ENCODE measurements at places on chromosomes 4 and X.

GRCh38 chrX:145716226-145716625 is 101.4 kb upstream of the SLITRK2 start:
- DNase-seq = no peak

DNA sequence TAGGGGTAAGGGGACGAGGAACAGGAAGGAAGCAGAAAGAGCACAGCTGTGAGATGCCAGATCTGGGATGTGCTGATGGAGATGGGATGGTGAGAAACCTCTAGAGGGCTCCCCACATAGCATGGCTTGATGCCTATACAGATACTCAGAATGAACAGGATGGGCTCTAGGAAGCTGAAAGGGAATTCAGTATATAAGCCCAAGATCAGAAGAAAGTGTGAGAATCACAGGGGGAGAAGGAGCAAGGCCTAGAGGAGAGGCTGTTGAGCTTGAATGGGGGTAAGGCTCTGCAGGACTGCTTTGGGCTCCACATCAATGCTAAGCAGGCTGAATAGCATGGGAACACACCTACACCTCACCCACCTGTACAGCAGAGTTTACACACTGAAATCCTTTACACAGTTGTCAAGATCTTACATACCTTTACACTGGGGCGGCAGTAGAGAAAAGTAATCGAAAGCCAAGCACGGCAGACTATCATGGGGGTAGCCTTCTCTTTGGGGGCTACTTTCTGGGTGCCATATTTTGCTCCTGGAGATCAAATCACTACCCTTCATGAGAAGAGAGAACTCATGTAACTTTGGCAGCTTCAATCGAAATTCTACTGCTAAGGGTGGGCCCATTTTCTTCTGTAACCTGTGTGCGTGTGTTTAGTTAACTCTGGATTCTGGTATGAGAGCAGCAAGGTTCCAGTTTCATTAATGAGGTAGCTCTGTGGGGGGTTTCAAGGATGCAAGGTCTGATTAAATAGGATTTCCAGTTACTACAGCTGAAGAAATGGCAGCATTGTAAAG is 30.6 kb downstream of the HOPX start:
- DNase-seq = no peak

DNA sequence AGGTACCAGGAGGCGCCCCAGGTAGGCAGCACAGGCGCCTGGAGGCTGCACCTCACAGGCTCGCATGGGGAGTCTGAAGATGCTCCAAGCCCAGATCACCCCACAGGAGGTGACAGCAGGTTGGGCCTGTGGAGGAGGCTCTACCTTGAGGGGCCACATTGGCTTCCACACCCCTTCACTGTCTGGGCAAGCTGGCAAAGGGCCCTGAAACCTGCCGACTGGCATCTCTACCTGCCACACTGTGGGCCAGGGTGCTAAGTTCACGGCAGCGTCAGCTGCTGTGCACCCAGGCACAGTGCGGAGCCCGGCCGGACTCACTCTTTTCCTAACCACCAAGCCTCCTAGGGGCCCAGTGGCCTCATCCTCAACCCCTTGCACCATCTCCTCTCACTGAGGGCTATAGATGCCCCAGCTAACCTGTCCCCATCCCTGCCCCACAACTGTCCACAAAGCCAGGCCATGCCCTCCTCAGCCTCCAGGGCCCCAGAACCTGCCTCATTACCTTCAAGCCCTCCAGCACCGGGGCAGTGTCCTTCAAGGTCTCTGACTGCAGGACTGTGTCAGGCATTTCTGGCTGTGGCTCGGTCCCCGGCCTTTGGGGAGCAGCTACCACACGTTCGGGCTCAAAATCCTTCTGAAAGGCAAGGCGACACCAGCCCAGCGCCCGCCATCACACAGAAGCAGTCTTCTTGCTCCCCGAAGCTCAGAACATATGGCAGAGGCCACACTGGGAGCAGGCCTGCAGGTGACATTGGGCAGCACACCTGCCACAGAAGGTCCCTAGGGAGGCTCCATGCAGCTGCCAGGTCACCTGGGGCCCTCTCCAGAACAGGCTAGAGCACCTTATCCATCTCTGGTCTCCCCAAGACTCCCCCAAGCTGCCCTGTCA is 28.8 kb downstream of the FGFR3 start:
- peak; percentile 15 for DNase-seq

- no peak for DNase-seq
These were observed 511.4 kb upstream of the DIPK2B start for GRCh38 chrX:45712067-45712466.

- no peak for DNase-seq
These were observed 118.3 kb upstream of the PUDP start for GRCh38 chrX:7266288-7266687.

GRCh38 chr4:121943941-121944340 is 7.9 kb downstream of the TRPC3 start:
- DNase-seq = no peak

DNA sequence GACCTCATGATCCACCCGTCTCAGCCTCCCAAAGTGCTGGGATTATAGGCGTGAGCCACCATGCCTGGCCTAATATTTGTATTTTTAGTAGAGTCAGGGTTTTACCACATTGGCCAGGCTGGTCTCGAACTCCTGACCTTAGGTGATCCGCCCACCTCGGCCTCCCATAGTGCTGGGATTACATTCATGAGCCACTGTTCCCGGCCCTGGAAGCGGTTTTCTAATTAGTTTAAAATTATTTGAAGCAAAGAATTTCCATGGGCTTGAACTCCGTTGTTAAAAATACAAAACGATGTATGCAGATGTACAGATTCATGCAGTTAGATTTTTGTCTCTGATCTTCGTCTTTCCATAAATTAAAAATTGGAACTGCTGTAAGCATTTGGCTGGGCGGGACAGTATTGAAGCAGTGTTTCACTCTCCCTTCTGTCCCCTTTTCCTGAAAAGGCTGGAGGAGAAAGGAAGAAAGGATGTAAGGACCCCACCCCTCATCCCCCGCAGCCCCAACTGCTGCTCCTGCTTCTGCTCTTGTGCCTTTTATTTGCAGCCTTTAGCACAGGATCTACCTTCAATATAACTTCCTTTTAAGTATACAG is 12.0 kb downstream of the TRAPPC11 start:
- no peak for DNase-seq

- DNase-seq = no peak
These were observed 13.9 kb upstream of the HEPH start for GRCh38 chrX:66150163-66150562.

GRCh38 chr4:161359491-161359890 is 804.3 kb downstream of the FSTL5 start:
- no peak for DNase-seq

GRCh38 chrX:65671966-65672365 is 4.5 kb downstream of the MSN start:
- no peak for DNase-seq

DNA sequence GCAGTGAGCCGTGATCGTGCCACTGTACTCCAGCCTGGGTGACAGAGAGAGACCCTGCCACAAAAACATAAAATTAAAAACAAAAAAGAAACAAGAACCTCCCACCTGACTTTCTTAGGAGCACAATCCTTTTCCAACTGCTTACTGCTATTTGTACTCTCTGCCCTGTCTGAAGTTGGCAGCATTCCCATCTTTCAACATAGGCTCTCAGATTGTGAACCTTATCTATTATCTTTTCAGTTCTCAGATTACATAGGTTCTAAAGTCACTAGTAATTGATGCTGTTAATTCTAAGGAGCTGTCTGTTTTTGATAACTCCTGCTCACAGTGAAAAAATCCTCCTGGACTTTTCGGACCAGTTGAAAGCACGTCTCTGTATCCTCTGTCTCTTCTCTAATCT is 812.2 kb upstream of the CT83 start:
- DNase-seq = no peak

- DNase-seq = peak; percentile 40
These were observed 91.3 kb upstream of the WDR44 start for GRCh38 chrX:118254611-118255010.

DNA sequence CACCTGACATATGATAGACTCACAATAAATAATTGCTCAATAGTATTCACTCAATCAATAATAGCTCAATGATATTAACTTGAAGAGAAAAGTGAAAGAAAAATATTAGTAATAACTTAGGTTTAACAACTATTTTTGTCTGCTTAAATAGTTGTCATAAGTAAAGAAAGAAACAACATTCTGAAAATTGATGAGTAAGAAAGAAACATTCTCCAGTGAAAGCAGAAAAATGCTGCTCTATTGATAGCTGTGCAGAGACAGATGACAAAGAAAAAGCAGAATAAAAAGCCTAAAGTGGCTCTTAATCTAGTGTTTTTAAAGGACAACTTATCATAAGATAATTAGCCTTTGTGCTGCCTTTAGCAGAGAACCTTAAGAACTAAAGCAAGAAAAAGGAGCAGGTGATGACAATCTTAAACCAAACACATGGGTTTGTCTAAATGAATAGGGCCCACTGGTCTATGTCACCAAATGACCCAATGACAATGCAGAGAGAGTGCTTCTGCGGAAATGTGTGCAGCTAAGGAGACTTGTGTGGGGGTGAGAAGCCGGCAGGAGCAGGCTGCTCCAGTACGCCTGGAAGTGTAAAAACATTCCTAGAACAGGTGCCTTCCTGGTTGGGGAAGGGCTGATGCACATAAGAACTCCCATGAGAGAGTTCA is 13.2 kb downstream of the HS3ST1 start:
- DNase-seq = no peak

DNA sequence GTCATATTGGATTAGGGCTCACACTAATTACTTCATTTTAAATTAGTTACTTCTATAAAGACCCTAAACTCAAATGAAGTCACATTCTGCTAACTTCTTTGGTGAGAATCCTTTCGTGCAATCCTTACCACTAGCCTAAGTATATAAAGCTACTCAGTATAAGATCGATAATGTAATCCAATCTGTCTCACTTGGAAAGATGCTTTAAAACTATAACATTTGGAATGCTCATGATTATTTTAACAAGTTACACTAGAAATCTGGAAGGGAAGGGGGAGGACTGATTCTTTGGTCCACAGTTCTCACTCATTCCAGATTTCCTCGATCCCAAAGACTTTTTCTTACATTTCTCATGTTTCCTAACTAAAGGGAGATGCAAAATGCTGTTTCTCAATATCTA is 336.4 kb upstream of the SLIT2 start:
- DNase-seq = no peak
